ENCODE measurements at places on chromosomes 1 and 21.

DNA sequence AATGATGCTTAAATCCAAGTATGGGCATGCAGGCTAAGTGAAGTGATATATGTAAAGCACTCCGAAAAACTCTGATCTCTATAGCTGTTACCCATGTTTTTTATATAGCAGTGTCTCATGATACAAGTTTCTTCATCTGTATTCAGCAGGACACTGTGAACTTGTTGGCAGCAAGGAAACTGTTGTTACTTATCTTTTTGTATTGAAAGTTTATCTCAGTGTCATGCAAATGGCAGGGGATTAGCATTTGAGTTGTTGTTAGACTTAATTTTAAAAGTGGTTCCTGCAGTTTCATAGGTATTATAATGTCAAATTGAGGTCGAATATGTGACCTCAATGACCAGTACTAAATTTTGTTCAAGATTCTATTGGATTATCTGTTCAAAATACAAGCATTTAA lies 47.9 kb downstream of the NCAM2 start:
- no peak for DNase-seq

DNA sequence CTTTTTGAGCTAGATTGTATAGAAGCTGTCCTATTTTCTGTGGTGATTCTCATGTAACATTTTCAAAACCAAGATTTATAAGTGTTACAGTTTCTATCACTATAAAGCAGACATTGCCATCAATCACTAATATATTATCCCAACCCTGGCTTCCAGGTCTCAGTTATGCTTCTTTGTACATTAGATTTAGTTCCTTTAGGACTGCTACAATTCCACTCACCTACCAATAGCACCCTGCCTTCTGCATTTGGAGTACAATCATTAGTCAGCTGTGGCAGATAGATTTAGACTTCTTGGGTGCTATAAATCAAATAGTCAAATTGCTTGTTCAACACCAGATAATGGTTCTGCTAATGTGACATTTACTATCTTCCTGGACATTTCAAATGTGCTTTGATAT lies 281.6 kb downstream of the BRINP3 start:
- DNase-seq, result no peak

DNA sequence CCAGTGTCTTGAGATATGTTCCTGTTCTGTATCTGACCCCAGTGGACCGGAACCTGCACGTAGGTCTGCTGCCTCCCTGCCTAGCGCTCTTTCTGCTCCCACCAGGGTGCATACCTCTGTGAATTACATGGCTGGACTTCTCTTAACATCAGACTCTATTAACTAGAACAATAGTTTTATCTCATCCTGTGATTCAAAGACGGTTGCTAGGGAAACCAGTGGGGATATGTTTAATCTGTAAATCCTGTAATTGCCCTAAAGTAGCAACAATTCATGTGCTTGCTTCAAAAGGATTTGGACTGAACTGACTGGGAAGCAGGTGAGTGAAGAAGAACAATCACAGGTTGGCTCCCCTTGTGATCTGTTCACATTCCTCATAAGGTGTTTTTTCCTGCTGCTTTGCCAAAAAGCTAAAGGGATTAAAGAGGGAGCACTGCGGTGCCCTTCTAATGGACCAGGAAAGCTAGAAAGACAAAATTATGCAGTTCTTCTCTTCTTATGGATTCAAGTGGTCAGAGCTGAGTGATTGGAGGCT lies 52.7 kb upstream of the DIRAS3 start:
- DNase-seq, result no peak

DNA sequence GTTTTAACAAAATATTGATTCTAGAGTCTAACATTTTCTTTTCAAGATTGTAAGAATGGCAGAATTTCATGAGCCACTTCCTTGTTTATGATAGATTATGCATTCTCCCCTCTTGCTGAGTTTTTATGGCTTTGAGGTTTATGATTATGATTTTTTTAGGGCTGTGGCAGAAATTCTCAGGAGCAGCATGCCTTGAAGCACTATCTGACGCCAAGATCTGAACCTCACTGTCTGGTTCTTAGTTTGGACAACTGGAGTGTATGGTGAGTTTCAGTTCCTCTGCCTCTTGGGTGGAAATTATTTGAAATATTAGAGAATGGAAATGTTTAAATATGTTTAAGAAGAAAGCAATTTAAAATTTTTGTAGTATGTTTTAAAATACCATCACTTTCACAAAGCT lies 10.2 kb downstream of the USP16 start:
- DNase-seq, result no peak

GRCh38 chr1:21397813-21398188 lies 42.1 kb upstream of the NBPF3 start:
- DNase-seq, result no peak

GRCh38 chr1:80384959-80385358 lies 1378.4 kb upstream of the ADGRL4 start:
- no peak for DNase-seq

DNA sequence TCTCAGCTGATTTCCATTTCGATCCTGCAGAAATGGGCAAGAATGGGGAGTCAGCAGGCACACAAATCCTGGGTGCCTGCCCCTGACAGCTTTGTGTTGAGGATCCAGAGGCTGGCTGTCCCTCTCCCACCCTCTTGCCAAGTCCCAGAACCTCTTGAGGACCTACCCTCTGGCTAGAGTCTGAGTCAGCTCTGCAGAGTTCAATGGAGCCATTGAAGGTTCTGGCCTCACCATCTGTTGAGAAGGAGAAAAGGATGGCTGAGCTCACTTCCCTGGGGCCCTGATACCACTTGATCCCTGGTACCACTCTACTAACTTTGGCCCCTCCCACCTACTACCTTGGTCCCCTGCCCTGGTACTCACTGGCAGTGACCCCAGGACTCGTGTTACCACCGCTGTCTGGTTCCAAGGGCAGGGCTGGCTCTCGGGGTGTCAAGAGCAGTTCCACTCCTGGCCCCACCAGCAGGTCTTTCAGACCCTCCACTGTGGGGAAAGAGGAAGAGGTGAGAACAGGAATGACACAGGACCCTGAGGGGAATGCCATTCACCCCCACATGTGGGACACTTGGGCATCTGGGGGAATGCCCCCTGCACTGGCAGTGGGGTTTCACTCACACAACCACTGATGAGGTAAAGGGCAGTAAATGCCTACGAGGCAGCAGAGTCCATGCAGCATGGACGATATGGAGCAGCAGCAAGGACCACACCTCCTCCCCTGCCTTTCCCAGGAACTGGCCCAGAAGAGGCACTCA lies 10.5 kb downstream of the RXFP4 start:
- no peak for DNase-seq

DNA sequence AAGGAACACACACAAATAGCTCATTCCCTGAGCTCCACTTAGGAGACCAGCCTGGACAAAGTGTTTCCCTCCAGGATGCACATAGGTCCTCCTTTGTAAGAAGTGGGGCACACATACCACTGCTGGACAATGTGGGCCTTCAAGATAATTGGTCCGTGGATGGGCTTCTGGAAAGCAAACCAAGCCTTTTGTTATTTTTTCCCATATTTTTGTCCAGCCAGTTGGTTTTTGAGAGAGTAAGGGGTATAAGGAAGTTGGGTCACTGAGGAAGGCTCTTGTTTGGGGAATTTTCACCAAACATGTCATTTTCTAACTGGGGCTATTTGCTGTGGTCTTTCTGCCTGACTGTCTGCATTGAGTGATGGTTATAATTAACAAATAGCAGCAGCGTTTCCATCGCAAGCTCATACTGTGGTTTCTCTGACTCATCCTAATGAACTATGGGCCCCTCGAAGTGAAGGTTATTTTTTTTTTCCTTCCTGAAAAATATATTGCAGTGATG lies 306.3 kb upstream of the DUSP10 start:
- DNase-seq, result no peak

- no peak for DNase-seq
These were observed 122.7 kb downstream of the VAV3 start for GRCh38 chr1:107842241-107842640.

- DNase-seq, result no peak
These were observed 132.3 kb upstream of the WNT4 start for GRCh38 chr1:22275167-22275566.

- no peak for DNase-seq
These were observed 271.8 kb downstream of the HLX start for GRCh38 chr1:221150996-221151395.

DNA sequence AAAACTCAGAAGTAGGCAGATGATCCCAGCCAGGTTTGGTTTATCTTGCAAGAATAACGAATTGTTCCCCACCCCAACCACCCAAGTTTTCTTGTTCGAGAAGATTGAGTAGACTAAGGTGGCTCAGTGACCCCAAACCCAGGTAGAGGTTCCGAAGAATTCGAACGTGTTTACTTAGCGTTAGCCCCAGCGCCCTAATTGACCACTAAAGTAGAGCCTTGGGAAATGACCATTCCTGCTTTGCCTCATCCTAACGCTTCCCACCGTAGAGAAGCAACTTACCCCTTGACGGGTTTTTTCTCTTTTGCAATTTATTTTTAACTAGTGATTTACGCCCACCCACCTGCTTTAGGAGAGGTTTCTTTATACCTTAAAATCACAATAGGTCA lies 870 bp downstream of the FBXO28 start:
- DNase-seq, result no peak

- DNase-seq, result no peak
These were observed 48.9 kb downstream of the UBIAD1 start for GRCh38 chr1:11321656-11322491.

GRCh38 chr21:31234936-31235335 lies 109.1 kb downstream of the TIAM1 start:
- DNase-seq, result no peak

DNA sequence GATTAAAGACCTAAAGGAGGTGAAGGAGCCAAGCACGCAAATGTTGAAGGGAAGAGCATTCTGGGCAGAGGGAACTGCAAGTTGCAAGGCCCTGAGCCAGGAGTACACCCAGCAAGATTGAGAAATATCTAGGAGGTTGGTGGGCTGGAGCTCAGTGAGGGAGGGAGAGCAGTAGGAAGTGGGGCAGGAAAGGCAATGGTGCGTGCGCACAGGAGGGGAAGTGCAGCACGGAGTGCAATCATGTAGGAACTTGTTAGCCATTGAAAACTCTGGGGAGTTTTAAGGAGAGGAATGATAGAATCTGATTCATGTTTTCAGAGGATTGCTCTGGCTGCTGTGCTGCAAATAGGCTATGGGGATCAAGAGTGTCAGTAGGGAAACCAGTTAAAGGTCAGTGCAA lies 13.2 kb upstream of the IGSF3 start:
- DNase-seq, result no peak

- no peak for DNase-seq
These were observed 16.9 kb upstream of the VAMP3 start for GRCh38 chr1:7754234-7754633.

DNA sequence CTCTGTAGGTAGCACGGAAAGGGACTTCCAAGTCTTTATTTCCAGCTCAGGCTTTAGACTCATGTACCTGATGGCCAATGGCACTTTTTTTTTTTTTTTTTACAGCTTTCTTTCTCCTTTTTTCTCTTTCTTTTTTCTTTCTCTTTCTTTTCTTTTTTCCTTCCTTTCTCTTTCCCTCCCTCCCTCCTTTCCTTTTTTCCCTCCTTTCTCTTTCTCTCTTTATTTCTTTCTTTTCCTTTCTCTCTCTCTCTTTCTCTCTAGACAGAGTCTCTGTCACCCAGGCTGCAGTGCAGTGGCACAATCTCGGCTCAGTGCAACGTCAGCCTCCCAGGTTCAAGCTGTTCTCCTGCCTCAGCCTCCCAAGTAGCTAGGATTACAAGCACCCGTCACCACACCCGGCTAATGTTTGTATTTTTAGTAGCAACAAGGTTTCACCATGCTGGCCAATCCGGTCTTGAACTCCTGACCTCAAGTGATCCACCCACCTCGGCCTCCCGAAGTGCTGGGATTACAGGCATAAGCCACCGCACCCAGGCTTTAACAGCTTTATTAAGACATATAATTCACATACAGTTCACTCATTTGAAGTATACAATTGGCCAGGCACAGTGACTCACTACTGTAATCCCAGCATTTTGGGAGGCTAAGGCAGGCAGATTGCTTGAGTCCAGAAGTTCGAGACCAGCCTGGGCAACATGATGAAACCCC lies 5.1 kb upstream of the DCAF8 start:
- DNase-seq, result no peak

- no peak for DNase-seq
These were observed 34.6 kb upstream of the KANK4 start for GRCh38 chr1:62353853-62354252.

- no peak for DNase-seq
These were observed 53.9 kb downstream of the SYDE2 start for GRCh38 chr1:85146972-85147359.
